ENCODE measurements at places on chromosomes 4 and X.

GRCh38 chr4:2042204-2042946 lies 16.8 kb upstream of the NAT8L start:
- DNase-seq, result no peak

- no peak for DNase-seq
Measured at GRCh38 chr4:32147446-32148085, 1427.4 kb downstream of the PCDH7 start.

- no peak for DNase-seq
Measured at GRCh38 chrX:39605866-39606265, 491.9 kb downstream of the BCOR start.

- no peak for DNase-seq
Measured at GRCh38 chrX:53004038-53004437, 44.6 kb upstream of the GPR173 start.

DNA sequence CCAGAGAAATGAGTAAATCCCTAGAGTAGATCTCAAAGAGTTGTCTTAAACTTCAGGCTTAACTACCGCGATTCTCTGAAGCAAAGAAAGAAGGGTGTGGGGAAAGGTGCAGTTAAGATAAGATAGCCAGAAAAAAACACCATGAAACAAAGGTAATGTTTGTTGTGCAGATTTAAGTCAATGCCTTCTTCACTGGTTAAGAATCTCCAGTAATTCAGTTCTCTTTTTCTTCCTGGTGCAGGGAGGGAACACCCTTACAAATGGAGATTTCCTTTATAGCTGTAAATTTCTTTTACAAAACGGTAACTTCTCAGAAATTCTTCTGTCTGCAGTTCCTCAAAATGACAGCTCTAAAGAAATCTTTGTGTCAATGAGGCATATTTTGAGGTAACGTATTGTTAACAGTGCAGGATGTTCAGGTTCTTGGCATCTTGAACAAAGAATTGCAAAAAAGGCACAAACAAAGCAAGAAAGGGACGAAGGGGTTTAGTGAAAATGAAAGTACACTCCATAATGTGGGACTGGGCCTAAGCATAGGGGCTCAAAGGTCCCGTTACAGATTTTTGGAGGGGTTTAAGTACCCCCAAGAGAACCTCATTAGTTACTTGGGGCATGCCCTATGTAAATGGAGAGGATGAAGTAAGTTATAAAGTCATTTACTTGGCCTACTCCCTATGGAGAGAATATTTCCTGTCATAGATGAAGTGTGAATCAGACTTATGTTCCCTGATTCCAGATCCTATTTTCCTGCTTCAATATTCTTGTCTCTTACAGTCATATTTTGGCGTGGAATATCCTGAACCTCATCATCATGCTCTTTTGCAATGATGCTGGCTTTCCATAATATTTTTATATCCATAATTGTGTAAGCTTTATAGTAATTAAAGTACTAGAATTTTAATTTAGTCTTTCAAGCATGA lies 492.0 kb downstream of the PCDH11X start:
- DNase-seq, result no peak

DNA sequence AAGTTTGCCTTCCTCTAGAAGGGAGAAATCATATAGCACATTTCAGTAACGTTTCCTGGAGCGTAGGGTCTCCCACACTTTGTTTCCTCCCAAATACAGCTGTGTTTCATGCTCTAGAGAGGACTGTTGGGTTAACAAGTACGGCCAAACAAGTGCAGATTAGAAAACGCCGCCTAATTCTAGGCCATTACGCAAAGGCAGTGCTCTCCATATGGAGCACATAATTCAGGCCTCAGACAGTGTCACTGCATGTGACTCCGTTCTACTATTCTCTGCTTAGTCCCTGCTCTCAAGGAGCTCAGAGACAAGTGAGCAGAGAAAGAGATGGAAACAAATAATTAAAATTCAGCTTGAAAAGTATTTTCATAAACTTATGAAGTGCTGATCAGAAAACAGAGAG lies 11.6 kb downstream of the ZNF827 start:
- no peak for DNase-seq

- no peak for DNase-seq
Measured at GRCh38 chrX:45669715-45670340, 469.2 kb upstream of the DIPK2B start.

DNA sequence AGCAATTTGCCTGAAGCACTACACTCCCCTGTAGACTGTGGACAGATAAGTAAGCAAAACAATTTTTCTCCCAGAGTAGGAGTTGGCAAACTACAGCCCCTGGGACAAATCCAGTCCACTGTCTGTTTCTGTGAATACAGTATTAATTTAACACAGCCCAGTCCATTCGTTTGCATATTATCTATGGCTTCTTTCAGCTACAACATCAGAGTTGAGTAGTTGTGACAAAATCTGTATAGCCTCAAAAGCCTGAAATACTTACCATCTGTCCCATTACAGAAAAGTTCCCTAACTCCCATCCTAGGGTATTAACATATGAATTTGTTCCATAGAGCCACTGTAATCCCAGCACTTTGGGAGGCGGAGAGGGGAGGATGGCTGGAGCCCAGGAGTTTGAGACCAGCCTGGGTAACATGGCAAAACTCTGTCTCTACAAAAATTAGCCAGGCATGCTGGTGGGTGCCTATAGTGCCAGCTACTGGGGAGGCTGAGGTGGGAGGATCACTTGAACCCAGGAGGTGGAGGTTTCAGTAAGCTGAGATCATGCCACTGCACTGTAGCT lies 53.0 kb downstream of the AMELX start:
- DNase-seq, result no peak

- DNase-seq, result no peak
Measured at GRCh38 chr4:142194905-142195304, 558.5 kb downstream of the IL15 start.

GRCh38 chr4:142463206-142463605 lies 382.9 kb downstream of the INPP4B start:
- no peak for DNase-seq

GRCh38 chr4:185712350-185713024 lies 99.5 kb downstream of the SORBS2 start:
- DNase-seq, result no peak

Data from iPS DF 19.7 (cell line).